Stimulated activated memory B cell treated with anti-CD40 and anti-IgM and Interleukin-4, amounts not matched to agents 10 μg/mL and 1 μg/mL and 100 μg/mL, for 72 hours (primary cell): ENCODE measurements at places on chromosomes 12 and 14.

- no peak for ATAC-seq
Measured at GRCh38 chr14:29913566-29913965, 14.1 kb downstream of the PRKD1 start.

- no peak for ATAC-seq
Measured at GRCh38 chr12:42785944-42786343, 196.4 kb upstream of the PRICKLE1 start.

DNA sequence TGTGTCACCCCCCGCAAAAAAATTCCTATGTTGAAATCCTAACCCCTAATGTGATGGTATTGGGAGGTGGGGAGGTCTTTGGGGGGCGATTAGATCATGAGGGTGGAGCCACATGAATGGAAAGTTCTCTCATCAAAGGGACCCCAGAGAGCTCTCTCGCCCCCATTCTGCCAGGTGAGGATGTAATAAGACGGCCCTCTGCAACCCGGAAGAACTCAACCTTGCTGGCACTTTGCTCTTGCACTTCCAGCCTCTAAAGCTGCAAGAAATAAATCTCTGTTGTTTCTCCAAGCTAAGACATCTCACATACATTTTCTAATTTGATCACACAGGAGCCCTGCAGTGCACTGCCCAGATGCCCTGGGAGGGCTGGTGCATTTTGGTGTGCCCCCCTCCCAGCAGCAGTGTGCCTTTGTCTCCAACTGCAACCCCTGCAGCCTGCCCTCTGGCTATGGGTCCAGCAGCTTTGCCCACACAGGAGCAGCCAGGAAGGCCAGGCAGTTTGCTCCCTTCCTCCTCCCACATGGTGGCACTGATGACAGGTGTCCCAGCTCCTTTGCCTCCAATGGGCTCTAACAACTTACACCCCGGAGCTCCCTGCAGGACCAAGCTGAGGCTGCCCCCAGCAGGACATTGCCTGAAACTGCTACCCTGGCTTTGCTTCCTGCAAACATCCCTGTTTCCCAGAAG is 59.3 kb downstream of the C14orf132 start:
- ATAC-seq: no peak

GRCh38 chr12:43044241-43044640 is 454.7 kb upstream of the PRICKLE1 start:
- ATAC-seq: no peak

DNA sequence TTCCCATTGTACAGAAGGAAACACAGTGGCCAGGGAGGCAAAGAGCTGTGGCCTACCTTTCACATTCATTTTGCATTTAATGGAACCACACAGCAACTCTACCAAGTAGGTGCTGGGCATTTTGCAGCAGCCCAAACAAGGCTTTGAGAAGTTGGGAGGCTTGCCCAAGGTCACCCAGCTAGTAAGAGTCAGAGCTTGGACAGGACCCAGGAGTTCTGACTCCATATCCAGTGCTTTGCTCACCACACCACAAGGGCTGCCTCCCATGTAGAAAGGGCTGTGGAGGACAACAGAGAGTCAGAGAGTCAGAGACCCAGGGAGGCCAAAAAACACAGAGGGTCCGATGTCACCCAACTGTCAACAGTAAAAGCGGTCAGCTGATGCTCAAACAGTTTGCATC is 400.2 kb downstream of the BCL11B start:
- ATAC-seq: no peak

GRCh38 chr12:115450017-115450416 is 766.0 kb upstream of the TBX3 start:
- no peak for ATAC-seq

DNA sequence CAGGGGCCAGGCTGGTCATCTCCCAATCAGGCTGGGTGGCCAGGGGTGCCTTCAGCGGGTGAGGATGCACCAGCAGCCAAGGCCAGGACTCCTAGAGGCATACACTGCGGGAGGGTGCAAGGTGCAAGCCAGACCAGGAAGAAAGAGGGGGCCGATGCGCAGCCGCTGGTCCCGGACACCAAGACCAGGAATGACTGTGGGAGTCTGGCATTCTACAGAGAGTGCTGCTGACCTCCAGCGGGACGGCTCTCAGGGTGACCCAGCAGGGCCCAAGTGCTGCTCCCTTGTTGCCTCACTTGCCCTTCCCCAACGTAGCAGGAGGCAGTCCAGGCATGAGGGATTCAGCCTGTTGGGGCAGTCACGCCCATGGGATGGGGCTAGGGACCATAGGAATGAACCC is 35.8 kb downstream of the DEGS2 start:
- ATAC-seq: no peak

DNA sequence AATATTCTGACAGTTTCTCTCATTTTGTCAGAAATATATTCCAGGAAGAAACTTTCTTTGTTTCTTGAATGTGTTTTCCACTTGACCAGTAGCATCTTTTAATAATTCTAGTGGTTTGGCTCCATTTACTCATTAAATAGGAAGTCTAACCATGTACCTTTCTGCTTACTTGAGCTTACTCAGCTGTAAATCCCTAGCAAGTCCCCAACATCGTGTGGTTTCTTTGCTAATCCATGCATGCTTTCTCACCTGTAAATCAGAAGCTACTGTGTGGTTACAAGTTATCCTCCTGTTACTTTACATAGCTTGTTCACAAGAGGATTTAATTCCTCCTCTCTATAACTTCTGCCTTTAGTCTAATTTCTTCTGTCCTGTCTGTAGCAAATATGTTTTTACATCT is 227.7 kb downstream of the FSCB start:
- ATAC-seq: no peak

DNA sequence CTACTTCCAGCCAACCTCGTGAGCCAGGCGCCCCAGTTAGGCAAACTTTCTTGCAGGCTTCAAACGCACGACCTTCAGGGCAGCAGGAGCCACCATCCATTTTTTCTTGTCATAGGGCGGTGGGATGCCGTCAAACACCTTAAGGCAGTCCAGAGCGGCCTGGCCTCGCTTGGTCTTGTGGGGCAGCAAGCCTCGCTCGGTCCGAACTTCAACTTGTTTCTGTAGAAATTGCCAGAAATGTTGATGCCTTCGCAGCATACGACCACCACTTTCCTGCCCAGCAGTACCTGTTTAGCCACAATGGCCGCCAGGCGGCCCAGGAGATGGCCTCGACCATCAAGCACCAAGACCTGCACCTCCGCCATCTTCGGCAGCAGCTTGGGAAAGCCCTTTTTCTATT is 474.7 kb downstream of the MDGA2 start:
- no peak for ATAC-seq

DNA sequence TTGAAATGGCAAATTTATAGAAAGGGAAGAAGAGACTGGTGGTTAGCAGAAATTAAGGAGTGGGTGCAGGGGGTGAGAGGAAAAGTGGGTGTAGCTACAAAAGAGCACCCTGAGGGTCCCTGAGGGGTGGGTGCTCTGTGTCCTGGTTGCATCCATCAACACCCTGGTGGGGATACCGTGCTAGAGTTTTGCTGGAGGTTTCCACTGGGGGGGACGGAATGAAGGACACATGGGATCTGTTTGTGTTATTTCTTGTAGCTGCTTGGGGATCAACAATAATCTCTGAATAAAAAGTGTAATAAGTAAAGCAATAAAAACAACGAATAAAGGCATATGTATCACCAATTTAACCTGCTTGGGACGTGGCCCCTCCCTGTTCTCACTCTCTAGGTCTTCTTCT is 175.3 kb downstream of the KIF26A start:
- ATAC-seq: no peak

DNA sequence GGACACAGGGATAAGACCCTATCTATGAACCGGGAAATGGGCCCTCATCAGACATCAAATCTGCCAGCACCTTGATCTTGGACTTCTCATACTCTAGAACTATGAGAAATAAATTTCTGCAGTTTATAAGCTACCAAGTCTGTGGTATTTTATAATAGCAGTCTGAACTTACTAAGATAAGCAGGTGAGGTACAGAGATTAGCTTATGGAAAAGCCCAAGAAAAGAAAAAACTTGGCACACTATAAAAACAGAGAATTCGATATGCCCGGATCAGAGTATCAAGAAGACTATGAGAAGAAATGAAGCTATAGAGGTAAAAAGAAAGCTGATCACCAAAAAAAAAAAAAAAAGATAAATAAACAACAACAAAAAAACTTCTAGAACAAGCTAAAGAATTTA is 52.6 kb downstream of the EEA1 start:
- ATAC-seq: no peak

- ATAC-seq: peak; percentile 98
Measured at GRCh38 chr14:100213956-100214769, 24.8 kb upstream of the YY1 start.

DNA sequence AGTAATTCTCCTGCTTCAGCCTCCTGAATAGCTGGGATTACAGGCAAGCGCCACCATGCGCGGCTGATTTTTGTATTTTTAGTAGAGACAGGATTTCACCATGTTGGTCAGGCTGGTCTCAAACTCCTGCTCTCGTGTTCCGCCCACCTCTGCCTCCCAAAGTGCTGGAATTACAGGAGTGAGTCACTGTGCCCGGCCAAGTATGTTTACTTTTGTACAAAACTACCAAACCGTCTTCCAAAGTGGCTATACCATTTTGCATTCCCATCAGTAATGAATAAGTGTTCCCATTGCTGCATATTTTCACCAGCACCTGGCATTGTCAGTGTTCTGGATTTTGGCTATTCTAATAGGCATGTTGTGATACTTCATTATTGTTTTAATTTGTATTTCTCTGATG is 8.4 kb upstream of the KRT6A start:
- no peak for ATAC-seq

DNA sequence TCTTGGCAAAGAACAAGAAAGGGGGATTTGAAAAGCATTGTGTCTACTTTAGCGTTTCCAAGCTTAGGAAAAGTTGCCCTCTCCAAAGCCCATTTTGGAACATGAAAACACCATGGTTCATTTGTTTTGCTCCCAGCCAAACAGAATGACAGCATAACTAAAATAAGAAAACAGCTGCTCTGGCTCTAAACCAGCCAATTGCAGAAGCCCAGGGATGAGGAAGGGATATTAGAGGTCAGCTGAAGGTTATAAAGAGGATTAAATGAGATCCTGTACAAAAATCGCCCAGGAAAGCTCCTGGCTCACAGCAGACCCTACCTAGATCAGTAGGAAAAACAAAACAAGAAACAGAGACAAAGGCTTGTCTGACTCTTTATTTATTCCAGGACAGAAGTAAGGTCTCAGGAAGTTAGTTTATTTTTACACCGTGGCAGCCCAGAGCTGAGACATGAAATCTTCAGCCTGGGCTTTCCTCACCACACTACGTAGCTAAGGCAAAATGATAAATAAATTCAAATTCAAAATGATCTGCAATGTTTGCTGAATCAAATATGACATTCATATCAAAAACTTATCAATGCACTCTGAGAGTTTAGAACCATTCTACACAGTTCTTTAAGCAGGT is 25.9 kb downstream of the SPX start:
- ATAC-seq: no peak

DNA sequence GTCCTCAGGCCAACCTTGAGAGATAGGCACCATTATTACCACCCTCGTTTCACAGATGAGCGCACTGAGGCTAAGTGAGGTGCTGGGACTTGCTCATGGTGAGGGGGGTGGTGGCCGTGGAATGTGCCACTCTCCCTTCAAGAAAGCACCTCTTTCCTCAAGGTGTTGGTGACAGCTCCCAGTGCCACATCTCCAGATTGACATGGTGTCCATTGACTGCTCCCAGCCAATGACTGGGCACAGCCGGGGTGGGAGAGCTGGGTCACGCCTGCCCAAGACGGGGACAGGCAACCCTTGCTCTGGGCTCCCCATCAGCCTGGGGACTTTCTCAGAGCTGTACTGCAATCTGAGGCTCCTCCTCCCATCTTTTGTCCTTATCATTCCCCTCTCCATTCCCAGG is 21.0 kb upstream of the MYL2 start:
- ATAC-seq: no peak

- ATAC-seq: no peak
Measured at GRCh38 chr12:3717283-3717898, 35.5 kb downstream of the CRACR2A start.

GRCh38 chr12:88227871-88228270 is 85.8 kb downstream of the TMTC3 start:
- ATAC-seq: no peak

DNA sequence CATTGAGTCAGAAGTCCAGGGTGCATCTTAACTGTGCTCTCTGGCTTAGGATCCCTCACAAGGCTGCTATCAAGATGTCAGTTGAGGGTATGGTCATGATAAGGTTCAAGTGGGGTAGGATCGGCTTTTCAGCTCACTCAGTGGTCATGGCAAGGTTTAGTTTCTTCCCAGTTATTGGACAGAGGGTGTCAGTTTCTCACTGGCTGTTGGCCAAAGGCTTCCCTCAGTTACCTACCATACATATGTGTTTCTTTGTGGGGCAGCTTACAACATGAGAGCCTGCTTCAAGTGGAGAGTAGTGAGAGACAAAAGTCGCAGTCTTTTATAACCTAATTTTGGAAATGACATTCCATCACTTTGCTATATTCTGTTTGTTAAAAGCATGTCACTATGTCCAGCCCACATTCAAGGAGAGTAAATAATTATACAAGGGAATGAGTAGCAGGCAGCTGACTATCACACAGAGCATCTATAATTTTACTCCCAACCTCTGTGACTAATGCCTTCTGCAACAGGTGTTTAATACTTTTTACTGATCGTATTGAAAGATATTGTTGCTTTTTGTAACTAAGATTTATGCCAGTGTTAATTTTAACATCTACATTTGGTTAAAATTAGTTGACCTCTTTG is 572.8 kb upstream of the FBXO33 start:
- ATAC-seq: no peak

DNA sequence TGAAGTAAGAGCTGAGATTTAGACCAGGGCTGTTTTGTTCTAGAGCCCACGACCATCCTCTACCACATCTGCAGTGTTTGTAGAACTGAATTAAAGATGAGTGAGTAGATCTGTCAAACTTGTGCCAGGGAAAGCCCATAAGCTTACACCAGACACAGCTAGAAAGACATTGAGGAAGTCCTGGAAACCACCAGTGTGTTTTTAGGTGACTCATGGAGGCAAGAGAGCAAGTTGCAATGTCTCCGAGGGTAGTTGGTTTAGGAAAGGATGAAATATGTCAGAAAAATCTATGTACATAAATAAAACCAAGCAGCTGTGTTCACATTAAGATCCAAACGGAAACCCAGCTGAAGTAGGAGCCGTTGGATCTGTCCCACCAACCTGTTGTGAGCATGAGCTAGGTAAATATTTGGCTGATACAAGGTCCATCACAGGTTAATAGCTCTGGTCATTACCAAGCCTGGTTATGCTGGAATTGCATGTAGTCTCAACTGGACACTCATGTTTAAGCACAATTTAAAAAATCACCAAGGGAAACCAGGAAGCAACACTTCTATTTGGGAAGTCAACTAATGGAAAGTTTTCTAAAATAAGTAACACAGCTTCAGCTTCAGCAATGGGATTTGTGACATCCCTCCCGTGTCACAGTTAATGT is 49.9 kb upstream of the PLEKHG3 start:
- ATAC-seq: peak; percentile 83

- no peak for ATAC-seq
Measured at GRCh38 chr14:39376667-39377403, 55.4 kb downstream of the FBXO33 start.
